HL-60 (cell line): ENCODE measurements at places on chromosomes 7 and 10.
A peak's percentile ranks its signal among the peaks of the same experiment; 100 is the strongest.

DNA sequence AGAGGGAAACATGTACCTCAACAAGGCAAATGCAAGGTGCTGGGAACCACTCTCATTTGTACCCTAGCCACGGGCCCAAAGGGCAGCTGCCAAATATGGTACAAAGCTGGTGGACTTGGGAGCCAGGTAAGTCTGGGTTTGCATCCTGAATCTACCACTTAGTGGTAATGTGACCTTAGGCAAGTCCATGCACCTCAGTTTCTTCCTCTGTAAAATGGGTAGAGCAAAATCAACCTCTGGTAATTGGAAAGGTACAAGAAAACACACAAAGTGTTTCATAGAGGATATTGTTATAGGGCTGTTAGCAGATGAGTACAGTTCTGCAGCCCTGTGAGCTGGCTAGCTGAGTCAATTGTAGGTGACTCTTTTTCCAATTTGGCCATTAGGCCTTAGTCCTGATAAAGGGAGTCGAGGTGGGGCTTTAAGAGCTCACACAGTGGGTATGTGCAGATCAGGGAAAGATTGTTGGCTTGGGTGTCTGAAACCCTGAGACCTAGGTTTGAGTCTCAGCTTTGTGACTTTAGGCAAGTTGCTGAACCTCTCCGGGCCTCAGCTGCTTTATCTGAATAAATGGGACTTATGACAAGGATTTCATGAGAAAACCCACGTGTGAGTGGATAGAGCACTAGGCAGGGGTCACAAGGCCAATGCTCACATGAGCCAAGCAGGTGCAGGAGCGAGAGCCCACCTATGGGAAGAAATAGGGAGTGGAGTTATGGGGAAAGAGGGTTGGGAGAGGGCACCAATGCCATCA lies 121.3 kb upstream of the GDF10 start:
- DNase-seq: no peak

DNA sequence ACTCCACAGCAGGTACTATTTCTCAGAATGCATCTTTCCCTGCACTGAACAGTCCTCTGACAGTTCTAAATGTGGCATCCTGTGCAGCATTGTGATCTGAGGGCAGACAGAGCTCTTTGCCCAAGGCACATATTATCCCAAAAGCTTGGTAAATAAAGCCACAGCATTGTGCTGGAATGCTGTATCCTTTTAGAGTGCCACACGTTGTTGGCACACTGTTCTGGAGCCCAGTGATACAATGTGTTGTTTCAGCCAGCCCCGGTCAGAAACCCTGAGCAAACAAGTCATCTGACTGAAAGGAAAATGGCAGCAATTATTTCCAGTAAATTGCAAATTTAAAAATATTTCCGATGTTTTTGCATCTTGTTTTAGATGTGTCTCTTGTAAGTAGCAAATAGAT lies 45.4 kb downstream of the NAMPT start:
- no peak for DNase-seq

GRCh38 chr7:140702774-140703173 lies 6.3 kb downstream of the NDUFB2 start:
- DNase-seq: no peak

DNA sequence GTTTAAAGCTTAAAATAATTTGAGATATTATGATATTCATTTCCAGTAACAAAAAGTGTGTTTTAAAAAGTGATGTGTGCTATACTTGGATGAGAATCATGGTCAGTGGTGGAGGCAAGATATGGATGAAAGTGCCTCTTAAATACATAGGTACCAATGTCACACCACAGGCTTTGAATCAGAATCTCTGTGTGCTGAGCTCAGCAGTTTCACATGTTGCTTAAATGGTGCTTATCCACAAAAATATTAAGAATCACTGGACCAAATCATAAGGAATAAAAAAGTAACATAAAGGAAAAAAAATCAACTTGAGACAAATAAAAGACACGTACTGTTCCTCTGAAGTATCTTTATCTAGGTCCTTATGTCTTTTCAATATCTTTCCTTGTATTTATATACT lies 850.5 kb upstream of the POT1 start:
- no peak for DNase-seq

- DNase-seq: no peak
These were observed 102.9 kb upstream of the ARMC3 start for GRCh38 chr10:22824984-22825383.

GRCh38 chr10:44393834-44394547 lies 9.1 kb upstream of the CXCL12 start:
- no peak for DNase-seq

DNA sequence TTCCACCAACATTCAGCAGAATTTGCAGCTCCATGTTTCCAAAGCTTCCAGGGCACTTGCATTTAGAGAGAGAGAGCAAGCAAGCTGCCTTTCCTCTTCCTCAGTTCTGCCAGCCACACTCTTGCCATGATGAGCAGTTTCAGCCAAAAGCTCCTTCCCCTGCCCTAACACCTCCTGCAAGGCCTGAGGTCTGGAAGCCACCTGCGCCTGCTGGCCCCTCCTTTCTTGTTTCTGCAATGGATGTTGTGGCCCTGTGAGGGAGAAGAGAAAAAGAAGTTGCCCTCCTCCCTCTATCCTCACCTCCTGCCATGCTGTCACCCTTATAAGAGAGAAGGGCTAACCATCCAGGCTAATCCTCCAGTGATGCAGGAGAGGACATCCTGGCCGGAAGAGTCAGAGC lies 48.7 kb downstream of the IKZF1 start:
- peak; percentile 50 for DNase-seq

DNA sequence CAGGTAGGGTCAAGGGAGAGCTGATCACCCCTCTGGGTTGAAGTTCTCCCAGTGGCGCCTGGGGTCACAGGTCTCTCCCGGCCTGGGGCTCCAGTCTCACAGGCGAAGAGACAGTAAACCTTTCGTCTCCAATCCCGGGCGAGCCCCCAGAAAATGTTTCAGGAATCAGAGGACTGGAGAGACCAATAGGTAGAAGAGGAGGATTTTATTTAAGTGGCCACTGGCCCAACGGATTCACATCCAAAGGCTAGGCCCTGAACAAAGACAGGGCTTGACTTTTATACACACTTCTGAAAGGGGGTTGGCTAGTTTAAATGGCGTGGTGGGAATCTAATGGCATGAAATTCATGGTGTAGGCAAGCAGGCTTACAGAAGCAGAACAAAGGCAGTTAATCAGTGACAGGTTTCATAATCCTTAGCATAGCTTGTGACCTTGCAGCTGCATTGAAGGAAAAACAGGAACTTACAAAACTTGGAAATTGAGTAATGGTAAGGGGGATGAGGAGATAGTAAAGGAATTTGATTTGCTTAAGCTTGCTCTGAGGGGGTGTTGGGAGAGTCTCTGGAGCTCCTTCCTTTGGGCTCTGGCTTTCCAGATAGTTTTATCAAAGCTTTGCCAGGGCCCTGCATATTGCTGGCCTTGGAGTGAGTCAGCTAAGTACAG lies 105.5 kb downstream of the TRIM24 start:
- DNase-seq: peak; percentile 82

DNA sequence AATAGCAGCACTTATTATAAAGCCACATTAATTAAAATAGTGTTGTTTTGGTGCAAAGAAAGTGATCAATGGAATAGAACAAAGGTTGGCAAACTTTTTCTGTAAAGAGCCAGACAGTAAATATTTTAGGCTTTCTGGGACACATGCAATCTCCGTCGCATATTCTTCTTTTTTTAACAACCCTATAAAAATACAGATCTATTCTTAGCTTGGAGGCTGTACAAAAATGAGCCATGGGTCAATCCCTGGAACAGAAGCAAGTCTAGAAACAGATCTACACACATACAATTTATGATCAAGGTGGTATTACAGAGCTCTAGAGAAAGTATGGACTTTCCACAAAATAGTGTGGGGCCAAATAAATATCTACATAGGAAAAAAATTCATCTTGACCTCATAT lies 71.8 kb downstream of the ARHGAP21 start:
- no peak for DNase-seq

GRCh38 chr10:110512461-110513187 lies 14.9 kb downstream of the DUSP5 start:
- DNase-seq: no peak

DNA sequence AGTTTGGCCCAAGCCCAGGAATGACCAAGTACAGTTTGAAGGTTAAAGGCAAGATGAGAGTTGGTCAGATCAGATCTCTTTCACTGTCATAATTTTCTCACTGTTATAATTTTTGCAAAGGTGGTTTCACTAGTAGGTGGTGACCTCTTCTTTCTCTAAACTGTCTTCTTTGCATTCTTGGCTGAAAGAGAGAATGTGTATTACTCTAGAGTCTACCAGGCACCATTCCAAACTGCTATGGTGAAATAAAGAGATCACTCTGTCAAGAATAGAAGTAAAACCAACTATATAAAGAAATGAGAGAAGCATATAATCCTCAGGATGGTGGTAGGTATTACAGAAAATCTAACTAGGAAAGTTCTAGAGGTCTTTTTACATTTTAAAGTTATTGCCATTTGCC lies 72.7 kb downstream of the DYNC1I1 start:
- no peak for DNase-seq

DNA sequence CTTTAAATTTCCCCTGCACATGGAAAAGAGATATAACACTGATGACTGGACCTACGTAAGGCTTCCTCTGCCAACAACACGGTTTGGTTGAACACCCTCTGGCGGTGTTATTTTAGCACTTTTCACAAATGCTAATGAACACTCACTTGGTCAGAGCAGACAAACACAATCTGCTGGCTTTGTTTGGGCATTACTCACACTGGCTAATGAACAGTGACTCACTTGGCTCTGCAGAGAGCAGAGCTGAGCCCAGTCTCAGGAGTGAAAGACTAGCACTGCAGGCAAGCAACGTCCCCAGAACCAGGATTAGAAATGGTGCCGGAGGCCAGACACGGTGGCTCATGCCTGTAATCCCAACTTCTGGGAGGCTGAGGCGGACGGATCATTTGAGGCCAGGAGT lies 430.8 kb downstream of the PLXNA4 start:
- no peak for DNase-seq

- DNase-seq: peak; percentile 58
These were observed 8.0 kb upstream of the ZNRF2 start for GRCh38 chr7:30276203-30276900.

DNA sequence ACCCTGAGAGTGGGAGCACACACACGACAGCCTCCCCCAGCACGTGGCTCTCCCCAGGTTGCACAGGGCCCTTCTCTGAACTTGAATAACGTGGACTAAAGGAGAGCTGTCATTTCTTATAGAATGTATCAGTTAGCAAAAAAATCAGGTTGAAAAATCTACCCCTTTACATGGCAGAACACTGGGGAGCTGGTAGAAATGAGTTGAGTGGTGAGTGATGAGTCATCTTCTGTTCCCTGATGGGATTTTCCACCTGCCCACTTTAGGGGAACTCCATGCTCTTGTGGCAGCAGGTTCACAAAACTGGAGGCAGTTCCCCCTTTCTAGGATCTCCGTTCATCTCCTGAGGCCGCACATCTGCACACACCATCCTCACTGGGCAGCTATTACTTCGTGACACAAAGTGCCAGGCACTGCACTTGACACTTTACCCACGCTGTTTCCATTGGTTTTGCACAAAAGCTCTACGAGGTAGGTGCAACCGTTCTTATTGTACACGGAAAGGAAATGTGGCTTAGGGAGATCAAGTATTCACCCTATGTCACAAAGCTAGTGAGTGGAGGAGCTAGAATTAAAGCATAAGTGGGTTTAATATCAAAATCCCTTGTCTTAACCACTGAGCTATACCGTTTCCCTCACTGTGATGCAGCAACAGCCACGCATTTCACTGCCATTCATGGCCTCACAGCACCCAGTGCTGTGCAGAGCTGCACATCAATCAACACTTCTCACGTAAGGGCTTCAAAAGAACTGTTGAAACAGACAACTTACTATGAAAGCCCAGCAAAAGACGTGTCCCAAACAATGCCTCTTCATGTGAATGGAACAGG lies 80.2 kb downstream of the RNF216 start:
- peak; percentile 57 for DNase-seq

- no peak for DNase-seq
These were observed 228.9 kb downstream of the AUTS2 start for GRCh38 chr7:69827140-69827539.

- no peak for DNase-seq
These were observed 53.8 kb downstream of the PROSER2 start for GRCh38 chr10:11876805-11877590.

DNA sequence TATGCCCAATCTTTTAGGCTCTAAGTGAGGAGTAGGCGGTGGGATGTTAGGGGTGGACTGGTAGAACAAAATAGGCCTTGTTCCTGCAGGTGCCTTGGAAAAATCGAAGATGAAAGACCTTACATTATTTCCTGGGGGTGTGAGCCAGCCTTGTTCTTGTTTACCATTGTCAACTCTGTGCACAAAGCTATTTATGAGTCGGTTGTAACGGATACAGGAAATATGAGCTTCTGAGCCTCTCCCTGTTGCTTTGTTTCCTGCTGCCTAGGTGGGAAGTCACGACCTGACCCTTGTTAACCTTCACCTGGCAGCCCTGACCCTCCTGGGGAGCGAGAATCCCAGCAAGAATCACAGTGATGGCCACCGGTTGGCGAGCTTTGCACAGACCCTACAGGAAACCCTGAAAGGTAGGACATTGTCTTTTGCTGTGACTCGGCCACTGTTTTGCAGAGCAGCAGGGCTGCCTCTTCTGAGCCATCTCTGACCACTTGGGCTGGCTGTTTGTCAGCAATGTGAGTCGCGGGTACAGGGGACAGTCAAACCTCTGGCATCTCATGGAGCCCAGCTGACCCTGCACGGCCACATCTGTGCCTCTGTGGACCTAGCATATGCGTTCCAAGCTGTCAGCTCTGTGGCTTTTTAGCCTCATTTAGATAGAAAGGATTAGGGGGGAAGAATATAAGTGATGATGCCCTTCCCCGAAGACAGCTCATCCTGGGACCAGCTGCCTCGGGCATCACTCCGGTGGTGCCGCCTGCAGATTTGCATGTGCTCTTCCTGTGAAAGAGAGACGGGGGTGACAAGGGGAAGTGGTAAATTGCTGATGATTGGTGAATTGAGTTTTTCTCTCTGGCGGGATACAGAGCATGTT lies 102.1 kb upstream of the ANLN start:
- no peak for DNase-seq

GRCh38 chr10:67622984-67623383 lies 73.0 kb downstream of the CTNNA3 start:
- no peak for DNase-seq

GRCh38 chr10:78462176-78462575 lies 428.5 kb downstream of the RPS24 start:
- no peak for DNase-seq

GRCh38 chr7:34846976-34847375 lies 189.0 kb downstream of the NPSR1 start:
- no peak for DNase-seq

- DNase-seq: no peak
These were observed 8.4 kb downstream of the ETV1 start for GRCh38 chr7:13981070-13981469.

DNA sequence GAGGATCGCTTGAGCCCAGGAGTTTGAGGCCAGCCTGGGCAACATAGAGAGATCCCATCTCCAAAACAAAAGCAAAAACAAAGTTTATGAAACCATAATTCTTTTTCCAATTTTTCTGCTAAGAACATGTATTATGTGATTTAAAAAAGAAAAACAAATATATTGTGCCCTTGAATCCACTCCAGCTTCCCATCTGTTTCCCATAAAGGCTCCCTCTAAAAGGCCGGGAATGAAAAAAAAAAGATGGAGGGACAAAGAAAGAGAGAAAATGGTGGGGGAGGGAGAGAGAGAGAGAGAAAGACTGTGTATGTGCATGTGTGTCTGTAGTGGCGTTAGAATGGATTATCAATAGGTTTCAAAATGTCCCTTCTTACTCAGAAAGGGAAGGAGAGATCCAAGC lies 20.5 kb upstream of the GSDME start:
- DNase-seq: no peak
